ENCODE measurements at places on chromosomes 6 and 20. TPM values are rescaled to one million over a fixed set of nuclear protein-coding genes. Genes with fewer than 3 reads are reported as not detected.

Gene WFDC2
- total RNA-seq = not detected

Gene KHDRBS2
- not detected for total RNA-seq

Gene SLC22A7
- not detected for total RNA-seq

Gene SLC17A3
- 0.58 TPM for total RNA-seq

Gene MOG
- not detected for total RNA-seq

Gene CST5
- total RNA-seq = not detected

Gene SLC35F1
- not detected for total RNA-seq

Gene MYBL2
- total RNA-seq = 108 TPM

Gene VIP
- not detected for total RNA-seq

Gene DNPH1
- 78.9 TPM for total RNA-seq

Gene PI16
- not detected for total RNA-seq

Gene ESR1
- total RNA-seq = 0.38 TPM

Gene LTB
- 136 TPM for total RNA-seq

Gene SULF2
- 1.2 TPM for total RNA-seq

GRCh38 chr20:10662661-10663458 is 10.9 kb downstream of the JAG1 start:
- no peaks in the 10 kb centered on the region for H3K4me1 ChIP-seq
- H3K27ac ChIP-seq = no peak overlapping the region
- H3K4me3 ChIP-seq = no peak overlapping the region
- no peak for DNase-seq
- peaks cover 36% of the 10 kb centered on the region for H3K27me3 ChIP-seq

- H3K36me3 ChIP-seq = no peaks in the 10 kb centered on the region
- no peak overlapping the region for H3K27ac ChIP-seq
- H3K4me1 ChIP-seq = no peaks in the 10 kb centered on the region
- no peak for DNase-seq
- no peaks in the 10 kb centered on the region for H3K27me3 ChIP-seq
These were observed 332.9 kb downstream of the CDKAL1 start for GRCh38 chr6:20866935-20867703.

- DNase-seq = peak; percentile 90
- peaks cover 18% of the 10 kb centered on the region for H3K4me1 ChIP-seq
- H3K4me3 ChIP-seq = peak overlapping the region; percentile 8
- H3K27ac ChIP-seq = peak overlapping the region; percentile 80
- H3K27me3 ChIP-seq = peaks cover 2% of the 10 kb centered on the region
- peaks cover 2% of the 10 kb centered on the region for H3K36me3 ChIP-seq
These were observed 35.8 kb upstream of the SHLD1 start for GRCh38 chr20:5714261-5715041.

GRCh38 chr6:31308845-31309175 is 36.9 kb upstream of the HLA-C start:
- no peak overlapping the region for H3K27ac ChIP-seq
- H3K36me3 ChIP-seq = no peaks in the 10 kb centered on the region
- DNase-seq = no peak
- peaks cover 5% of the 10 kb centered on the region for H3K4me1 ChIP-seq
- peaks cover 41% of the 10 kb centered on the region for H3K27me3 ChIP-seq
- H3K4me3 ChIP-seq = peak overlapping the region; percentile 81

- H3K4me1 ChIP-seq = peaks cover 17% of the 10 kb centered on the region
- no peak overlapping the region for H3K4me3 ChIP-seq
These were observed 209.8 kb upstream of the PROKR2 start for GRCh38 chr20:5526516-5526915.

- H3K27ac ChIP-seq = no peak overlapping the region
- no peak for DNase-seq
- no peak overlapping the region for H3K4me3 ChIP-seq
- H3K36me3 ChIP-seq = no peaks in the 10 kb centered on the region
- no peaks in the 10 kb centered on the region for H3K27me3 ChIP-seq
These were observed 251.5 kb downstream of the TFAP2A start for GRCh38 chr6:10163203-10163962.

DNA sequence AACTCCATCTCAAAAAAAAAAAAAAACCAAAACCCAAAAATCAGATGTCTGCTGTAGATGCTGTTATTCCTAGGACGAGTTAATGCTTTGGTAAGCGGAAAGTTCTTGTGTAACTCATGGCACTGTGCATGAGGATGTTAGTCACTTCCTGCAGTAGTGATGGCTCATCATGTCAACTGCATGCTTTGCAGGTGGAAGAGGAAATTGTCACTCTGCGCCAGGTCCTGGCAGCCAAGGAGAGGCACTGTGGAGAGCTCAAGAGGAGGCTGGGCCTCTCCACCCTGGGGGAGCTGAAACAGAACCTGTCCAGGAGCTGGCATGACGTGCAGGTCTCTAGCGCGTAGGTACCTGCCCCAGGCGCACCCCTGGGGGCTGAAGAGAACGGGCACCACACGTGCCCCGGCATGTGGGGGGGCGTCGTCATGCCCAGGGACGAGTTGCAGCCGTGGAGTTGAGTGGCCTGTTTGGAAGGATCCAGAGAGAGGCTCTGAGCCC is 8.5 kb downstream of the TPD52L2 start:
- no peaks in the 10 kb centered on the region for H3K27me3 ChIP-seq
- peaks cover 16% of the 10 kb centered on the region for H3K4me1 ChIP-seq
- peaks cover 56% of the 10 kb centered on the region for H3K36me3 ChIP-seq
- peak overlapping the region; percentile 11 for H3K4me3 ChIP-seq

DNA sequence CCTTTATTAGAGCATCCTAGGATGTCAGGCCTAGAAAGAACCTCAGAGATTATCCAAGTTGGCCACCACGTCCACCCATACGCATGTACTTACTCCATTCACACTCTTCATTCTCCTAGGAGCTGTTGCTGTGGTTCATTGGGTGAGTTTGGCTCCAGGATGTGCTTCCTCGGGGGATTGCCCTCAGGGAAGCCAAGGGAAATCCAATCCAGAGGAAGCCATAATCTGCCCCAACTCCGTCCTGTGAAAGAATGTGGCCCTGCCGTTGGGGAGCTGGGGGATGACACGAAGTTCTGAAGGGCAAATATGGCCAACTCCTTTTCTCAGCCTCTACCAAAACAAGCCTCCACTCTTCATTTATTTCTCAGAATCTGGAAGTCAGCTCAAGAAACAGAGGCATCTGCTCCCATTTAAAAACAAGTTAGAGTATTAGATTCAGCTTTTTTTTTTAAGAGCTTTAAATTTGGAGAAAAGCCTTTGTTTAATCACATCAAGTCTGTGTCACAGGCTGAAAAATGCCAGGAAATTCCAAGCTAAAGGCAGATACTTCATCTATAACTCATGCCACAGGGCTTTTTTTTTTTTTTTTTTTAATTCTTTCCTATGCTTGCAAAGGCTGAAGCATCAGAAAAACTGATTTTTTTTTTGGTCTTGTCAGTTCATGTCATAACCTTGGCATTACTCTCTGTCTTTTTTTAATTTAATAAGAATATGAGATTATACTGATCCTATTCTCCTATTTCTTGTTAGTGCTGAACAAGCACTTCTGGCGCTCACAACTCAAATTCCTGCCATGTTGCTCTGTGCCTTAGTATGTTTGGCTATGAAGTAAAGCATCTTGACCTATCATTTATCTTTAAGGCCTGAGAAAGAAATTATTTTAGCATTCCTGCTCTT is 480.9 kb upstream of the MARCKS start:
- H3K4me3 ChIP-seq = no peak overlapping the region
- no peaks in the 10 kb centered on the region for H3K36me3 ChIP-seq
- DNase-seq = no peak
- no peak overlapping the region for H3K27ac ChIP-seq

DNA sequence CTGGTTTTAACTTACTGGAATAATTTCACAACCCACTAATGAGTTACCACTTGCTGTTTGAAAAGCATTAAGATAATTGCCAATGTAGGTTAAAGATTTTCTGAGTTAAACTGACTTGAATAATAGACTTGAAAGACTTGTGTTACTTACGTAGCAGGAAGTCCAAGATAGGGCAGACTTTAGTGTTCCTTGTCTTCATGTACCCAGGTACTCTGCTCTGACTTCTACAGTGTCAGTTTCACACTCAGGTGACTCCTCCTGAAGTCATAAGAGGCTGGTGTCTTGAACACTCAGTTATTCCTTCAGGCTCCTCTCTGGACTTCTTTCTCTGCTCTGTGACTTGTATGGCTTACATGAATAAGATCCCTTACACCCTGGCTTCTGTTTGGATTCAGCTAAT is 76.3 kb upstream of the SGK1 start:
- H3K4me3 ChIP-seq = no peak overlapping the region
- no peak for DNase-seq
- H3K27me3 ChIP-seq = no peaks in the 10 kb centered on the region

GRCh38 chr6:105057160-105057559 is 100.3 kb downstream of the LIN28B start:
- H3K27ac ChIP-seq = no peak overlapping the region
- DNase-seq = no peak
- no peaks in the 10 kb centered on the region for H3K36me3 ChIP-seq
- no peak overlapping the region for H3K4me3 ChIP-seq

GRCh38 chr6:84017709-84018452 is 15.7 kb upstream of the MRAP2 start:
- no peak for DNase-seq
- no peaks in the 10 kb centered on the region for H3K4me1 ChIP-seq
- H3K27ac ChIP-seq = no peak overlapping the region
- H3K4me3 ChIP-seq = no peak overlapping the region
- H3K36me3 ChIP-seq = no peaks in the 10 kb centered on the region
- no peaks in the 10 kb centered on the region for H3K27me3 ChIP-seq

DNA sequence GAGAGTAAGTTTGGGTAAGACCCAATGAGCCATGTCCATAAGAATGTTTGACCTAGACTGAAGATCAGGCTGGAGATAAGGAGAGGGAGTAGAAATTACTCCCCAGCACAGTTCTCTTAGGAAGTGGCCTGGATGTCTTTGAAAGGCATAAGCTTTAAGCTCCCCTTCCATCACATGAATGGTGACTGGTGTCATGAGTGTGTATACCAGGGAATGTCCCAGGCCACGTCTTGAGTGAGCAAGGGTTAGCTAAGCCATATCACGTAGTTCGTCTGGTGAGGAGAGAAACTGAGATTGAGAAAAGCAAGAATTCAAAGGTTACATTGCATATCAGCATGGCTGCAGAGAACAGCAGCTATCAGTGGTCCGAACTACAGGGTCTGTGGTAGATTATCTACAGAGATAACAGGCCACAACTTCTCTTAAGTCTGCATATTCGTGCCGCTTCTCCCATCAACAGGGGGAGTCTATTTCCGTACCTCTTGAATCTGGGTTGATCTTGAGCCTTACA is 60.1 kb upstream of the BMP2 start:
- H3K4me1 ChIP-seq = no peaks in the 10 kb centered on the region
- H3K27ac ChIP-seq = no peak overlapping the region
- no peak for DNase-seq
- no peak overlapping the region for H3K4me3 ChIP-seq

- peak overlapping the region; percentile 69 for H3K27ac ChIP-seq
- peaks cover 30% of the 10 kb centered on the region for H3K4me1 ChIP-seq
- H3K36me3 ChIP-seq = peaks cover 21% of the 10 kb centered on the region
- DNase-seq = no peak
These were observed 912 bp downstream of the SNRNP48 start for GRCh38 chr6:7590918-7591302.

DNA sequence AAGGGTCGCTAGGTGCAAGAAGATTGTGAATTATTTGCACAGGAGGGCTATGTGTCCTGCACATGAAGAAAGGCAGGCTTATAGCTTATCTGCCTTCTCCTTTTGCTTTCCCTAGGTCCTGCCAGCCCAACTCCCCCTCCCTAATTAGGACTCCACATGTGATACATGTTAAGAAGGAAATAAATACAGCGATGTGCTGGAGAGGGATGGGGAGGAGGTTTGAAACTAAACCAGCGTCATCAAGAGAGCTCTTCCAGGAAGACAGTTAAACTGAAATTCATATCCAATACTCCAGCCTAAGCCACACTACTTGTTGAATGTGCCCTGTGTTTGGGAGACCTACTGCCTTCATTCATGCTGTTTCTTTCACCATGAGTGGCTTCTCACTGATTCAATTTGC is 34.9 kb upstream of the UTRN start:
- DNase-seq = no peak
- H3K4me1 ChIP-seq = peaks cover 14% of the 10 kb centered on the region
- H3K4me3 ChIP-seq = no peak overlapping the region
- H3K27me3 ChIP-seq = peaks cover 9% of the 10 kb centered on the region

- peaks cover 11% of the 10 kb centered on the region for H3K4me1 ChIP-seq
- no peak overlapping the region for H3K4me3 ChIP-seq
- no peak overlapping the region for H3K27ac ChIP-seq
- no peak for DNase-seq
- H3K36me3 ChIP-seq = no peaks in the 10 kb centered on the region
These were observed 269.8 kb downstream of the CDC5L start for GRCh38 chr6:44657206-44657819.

GRCh38 chr20:43766385-43766784 is 39.6 kb upstream of the GTSF1L start:
- no peak overlapping the region for H3K27ac ChIP-seq
- no peak overlapping the region for H3K4me3 ChIP-seq
- no peaks in the 10 kb centered on the region for H3K36me3 ChIP-seq
- peaks cover 19% of the 10 kb centered on the region for H3K27me3 ChIP-seq
- DNase-seq = no peak

DNA sequence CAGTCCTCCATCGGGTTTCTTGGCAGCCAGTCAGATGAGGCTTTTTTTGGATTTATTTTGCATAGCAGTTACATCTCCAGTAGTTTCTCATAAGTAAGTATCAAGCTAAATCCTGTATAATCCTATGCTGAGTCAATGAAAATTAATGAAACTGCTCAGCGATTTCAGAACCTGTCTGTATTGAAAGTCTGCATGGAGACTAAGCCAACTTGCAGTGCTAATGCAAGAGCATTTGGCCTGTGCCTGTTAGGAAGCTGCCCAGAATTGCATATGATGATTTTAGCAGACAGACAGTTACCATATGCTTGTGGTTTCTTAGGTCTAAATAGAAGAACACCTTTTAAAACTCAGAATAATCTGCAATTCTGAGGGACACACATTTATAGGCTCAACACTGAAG is 25.2 kb upstream of the LRRN4 start:
- no peaks in the 10 kb centered on the region for H3K36me3 ChIP-seq
- H3K27me3 ChIP-seq = peaks cover 7% of the 10 kb centered on the region
- no peak overlapping the region for H3K4me3 ChIP-seq

DNA sequence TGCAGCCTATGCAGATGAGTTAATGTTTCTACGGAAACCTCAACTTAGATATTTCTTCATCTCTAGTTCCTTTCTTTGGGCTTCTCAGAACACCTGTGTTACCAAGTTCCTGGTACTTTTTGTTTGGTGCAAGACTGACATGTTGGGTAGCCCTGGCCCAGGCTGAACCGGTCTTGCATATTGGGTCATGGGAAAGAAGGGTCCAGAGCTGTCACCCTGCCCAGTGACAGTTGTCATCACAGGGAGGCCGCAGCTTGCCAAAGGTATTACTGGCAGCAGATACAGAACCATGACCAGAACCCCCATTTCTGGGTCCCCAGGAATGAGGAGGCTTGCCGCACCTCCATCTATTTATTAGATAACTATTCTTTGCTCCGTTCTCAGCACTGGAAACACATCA is 40.2 kb downstream of the PDYN start:
- DNase-seq = no peak
- H3K27me3 ChIP-seq = peaks cover 10% of the 10 kb centered on the region
- H3K36me3 ChIP-seq = no peaks in the 10 kb centered on the region
- no peaks in the 10 kb centered on the region for H3K4me1 ChIP-seq

- no peaks in the 10 kb centered on the region for H3K4me1 ChIP-seq
- no peaks in the 10 kb centered on the region for H3K27me3 ChIP-seq
- H3K27ac ChIP-seq = no peak overlapping the region
These were observed 446.7 kb downstream of the BCKDHB start for GRCh38 chr6:80553071-80553740.

- no peak overlapping the region for H3K27ac ChIP-seq
- H3K4me3 ChIP-seq = no peak overlapping the region
- peaks cover 1% of the 10 kb centered on the region for H3K4me1 ChIP-seq
These were observed 51.2 kb downstream of the CD164 start for GRCh38 chr6:109331081-109331480.

- H3K36me3 ChIP-seq = no peaks in the 10 kb centered on the region
- no peaks in the 10 kb centered on the region for H3K4me1 ChIP-seq
- H3K27me3 ChIP-seq = no peaks in the 10 kb centered on the region
- H3K27ac ChIP-seq = no peak overlapping the region
- no peak overlapping the region for H3K4me3 ChIP-seq
- no peak for DNase-seq
These were observed 342.2 kb upstream of the NT5E start for GRCh38 chr6:85107701-85108100.
